Jurkat, Clone E6-1 (cell line): ENCODE measurements at places on chromosomes 7 and 10.

GRCh38 chr7:135672560-135673359 lies 10.4 kb downstream of the STMP1 start:
- DNase-seq: peak; percentile 44

DNA sequence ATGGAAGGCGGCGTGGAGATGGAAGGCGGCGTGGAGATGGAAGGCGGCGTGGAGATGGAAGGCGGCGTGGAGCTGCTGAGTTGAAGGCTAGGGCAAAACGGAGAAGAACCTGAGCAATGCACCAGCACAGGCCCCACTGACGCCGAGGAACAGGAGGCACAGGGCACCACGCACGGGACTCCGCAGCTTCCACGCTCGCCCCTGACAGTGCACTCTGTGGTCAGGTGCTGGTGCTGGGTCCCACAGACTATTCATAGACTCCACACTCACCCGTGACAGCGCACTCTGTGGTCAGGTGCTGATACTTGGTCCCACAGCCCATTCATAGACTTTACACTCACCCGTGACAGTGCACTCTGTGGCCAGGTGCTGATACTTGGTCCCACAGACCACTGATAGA lies 34.0 kb downstream of the CPXM2 start:
- no peak for DNase-seq

- DNase-seq: no peak
Measured at GRCh38 chr10:63094405-63094804, 38.7 kb upstream of the NRBF2 start.

DNA sequence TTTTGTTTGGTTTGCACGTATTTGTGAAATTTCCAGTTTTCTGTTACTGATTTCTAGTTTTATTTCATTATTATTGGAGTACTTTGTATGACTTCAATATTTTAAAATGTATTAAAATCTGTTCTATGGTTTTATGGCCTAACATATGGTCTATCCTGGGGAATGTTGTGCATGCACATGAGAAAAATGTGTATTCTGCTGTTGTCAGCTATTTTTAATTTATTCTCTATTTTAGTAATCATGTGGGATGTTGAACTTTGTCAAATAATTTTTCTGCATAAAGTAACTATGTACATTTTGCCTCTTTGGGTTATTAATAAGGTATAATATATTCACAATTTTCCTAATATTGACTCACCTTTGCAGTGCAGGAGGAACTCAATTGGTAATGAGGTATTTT lies 46.7 kb downstream of the EBLN1 start:
- DNase-seq: no peak

DNA sequence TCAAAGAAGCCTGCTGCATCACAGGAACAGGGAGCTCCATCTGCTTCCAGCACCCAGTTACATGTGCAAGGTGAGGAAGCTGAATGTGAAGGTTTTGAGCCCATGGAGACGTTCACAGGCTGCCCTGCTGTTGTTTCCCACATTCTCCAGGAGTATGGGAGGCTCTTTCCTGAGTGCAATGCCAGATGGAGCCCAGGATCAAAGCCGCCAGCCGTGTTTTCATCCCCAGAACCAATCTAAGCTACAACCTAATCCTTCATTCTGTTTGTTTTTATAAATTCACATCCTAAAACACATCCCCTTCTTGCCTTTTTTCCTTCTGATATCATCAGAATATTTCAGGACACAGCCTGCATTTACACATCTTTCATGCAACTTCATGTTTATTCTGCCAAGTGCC lies 98.9 kb upstream of the PRR15 start:
- no peak for DNase-seq

DNA sequence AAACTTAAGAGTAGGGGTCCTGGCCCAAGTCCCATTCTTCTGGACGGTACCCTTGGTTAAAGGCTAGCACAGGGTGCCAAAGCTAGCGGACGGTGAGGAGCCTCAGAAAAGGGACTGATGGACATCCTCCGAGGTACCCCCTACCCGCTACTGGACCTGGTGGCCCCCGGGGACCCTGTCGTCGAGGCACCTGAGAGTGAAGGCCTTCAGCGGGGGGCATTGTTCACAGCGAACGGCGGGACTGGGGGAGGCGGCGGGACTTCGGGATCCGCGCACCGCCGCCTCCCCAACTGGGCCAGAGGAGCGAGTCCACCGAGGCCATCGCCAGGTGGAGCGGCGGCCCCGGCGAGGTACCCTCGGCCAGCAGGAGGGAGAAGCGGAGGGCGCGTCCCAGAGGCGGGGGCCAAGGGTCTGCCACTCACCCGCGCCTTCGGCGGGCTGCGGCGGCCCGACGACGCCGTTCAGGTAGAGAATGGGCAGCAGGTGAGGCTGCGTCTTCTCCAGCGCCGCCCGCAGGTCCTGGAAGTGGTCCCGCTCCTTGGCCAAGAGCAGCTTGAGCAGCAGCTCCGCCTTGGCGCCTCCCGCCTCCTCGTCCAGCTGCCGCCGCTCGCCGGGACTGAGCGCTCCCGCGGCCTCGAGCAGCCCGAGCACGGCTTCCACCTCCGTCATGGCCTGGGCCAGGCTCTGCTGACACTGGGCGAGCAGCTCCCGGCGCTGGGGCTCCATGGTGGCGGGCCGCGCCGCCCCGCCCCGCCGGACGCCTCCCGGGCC lies 575 bp downstream of the DLG5 start:
- DNase-seq: no peak

GRCh38 chr10:80196950-80197315 lies 8.4 kb downstream of the ANXA11 start:
- DNase-seq: no peak

DNA sequence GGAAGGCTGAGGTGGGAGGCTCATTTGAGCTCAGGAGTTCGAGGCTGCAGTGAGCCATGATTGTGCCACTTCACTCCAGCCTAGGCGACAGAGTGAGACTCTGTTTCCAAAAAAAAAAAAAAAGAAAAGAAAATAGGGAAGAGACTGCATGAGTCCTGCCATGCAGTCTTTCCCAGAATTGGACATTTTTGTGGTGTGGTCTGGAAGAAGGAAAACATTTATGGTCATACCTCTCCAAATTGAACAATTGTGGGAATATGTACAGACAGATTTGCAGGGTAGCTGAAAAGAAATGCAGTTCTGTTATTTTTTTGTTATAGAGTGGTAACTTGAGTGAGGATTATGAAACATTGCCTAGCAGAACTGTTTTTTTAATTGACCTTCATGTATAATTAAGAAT lies 198.1 kb downstream of the AUTS2 start:
- no peak for DNase-seq
